ENCODE measurements at places on chromosomes 7 and 10.

GRCh38 chr7:115822801-115823200, 207.8 kb downstream of the TFEC start:
- DNase-seq = no peak
- H3K27ac ChIP-seq = no peak overlapping the region
- H3K4me3 ChIP-seq = no peak overlapping the region
- no peaks in the 10 kb centered on the region for H3K27me3 ChIP-seq

GRCh38 chr10:74011770-74012169, 13.9 kb downstream of the VCL start:
- DNase-seq = no peak
- no peaks in the 10 kb centered on the region for H3K27me3 ChIP-seq
- peaks cover 32% of the 10 kb centered on the region for H3K4me1 ChIP-seq

- H3K27me3 ChIP-seq = no peaks in the 10 kb centered on the region
- no peak for DNase-seq
- H3K4me3 ChIP-seq = no peak overlapping the region
Observed at GRCh38 chr7:80705130-80705781, 66.8 kb downstream of the CD36 start.

- no peak overlapping the region for H3K27ac ChIP-seq
- DNase-seq = no peak
- H3K36me3 ChIP-seq = no peaks in the 10 kb centered on the region
- H3K27me3 ChIP-seq = no peaks in the 10 kb centered on the region
Observed at GRCh38 chr10:51321980-51322379, 247.7 kb downstream of the PRKG1 start.

GRCh38 chr7:26356929-26357798, 65.5 kb downstream of the SNX10 start:
- no peak overlapping the region for H3K4me3 ChIP-seq
- H3K36me3 ChIP-seq = no peaks in the 10 kb centered on the region
- DNase-seq = no peak

GRCh38 chr7:45999541-45999940, 78.5 kb upstream of the IGFBP3 start:
- H3K27me3 ChIP-seq = no peaks in the 10 kb centered on the region
- H3K27ac ChIP-seq = no peak overlapping the region
- no peak overlapping the region for H3K4me3 ChIP-seq
- DNase-seq = no peak
- no peaks in the 10 kb centered on the region for H3K36me3 ChIP-seq

Data from GM23338 (cell line).